ENCODE measurements at places on chromosomes 6 and 20.
A peak's percentile ranks its signal among the peaks of the same experiment; 100 is the strongest.

DNA sequence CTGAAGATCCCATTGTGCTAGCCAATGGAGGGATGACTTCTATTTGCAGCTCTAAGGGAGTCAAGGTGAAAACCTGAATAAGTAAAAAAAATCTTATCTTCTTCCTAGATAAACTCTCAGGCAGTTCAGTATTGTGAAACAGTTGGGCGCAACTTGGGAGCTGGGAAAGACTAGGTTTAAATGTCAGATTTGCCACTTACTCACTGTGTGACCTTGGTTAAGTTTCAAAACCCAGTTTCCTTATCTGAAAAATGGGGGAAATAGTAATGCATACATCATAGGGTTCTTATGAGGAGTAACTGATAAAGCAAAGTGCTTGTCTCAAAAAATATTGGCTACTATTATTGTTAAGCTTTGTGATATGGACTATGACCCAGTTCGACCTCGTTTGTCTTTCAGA is 88.8 kb downstream of the CD83 start:
- no peaks in the 10 kb centered on the region for H3K36me3 ChIP-seq
- H3K4me3 ChIP-seq: no peak overlapping the region
- no peaks in the 10 kb centered on the region for H3K27me3 ChIP-seq
- H3K4me1 ChIP-seq: peaks cover 13% of the 10 kb centered on the region
- H3K27ac ChIP-seq: no peak overlapping the region

- H3K27me3 ChIP-seq: no peaks in the 10 kb centered on the region
- no peaks in the 10 kb centered on the region for H3K36me3 ChIP-seq
- no peak overlapping the region for H3K4me3 ChIP-seq
- DNase-seq: no peak
Observed at GRCh38 chr6:165732696-165733488, 69.9 kb upstream of the PDE10A start.

DNA sequence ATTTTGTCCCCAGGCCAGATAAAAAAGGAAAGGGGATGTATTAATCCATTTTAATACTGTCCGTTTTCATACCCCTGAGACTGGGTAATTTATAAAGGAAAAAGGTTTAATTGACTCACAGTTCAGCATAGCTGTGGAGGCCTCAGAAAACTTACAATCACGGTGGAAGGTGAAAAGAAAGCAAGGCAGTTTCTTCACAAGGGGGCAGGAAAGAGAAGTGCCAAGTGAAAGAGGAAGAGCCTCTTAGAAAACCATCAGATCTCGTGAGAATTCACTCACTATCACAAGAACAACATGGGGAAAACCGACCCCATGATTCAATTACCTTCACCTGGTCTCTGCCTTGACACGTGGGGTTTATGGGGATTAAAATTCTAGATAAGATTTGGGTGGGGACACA is 152.5 kb downstream of the IBTK start:
- no peaks in the 10 kb centered on the region for H3K4me1 ChIP-seq
- H3K4me3 ChIP-seq: no peak overlapping the region
- no peak for DNase-seq
- H3K27ac ChIP-seq: no peak overlapping the region
- no peaks in the 10 kb centered on the region for H3K36me3 ChIP-seq
- H3K27me3 ChIP-seq: no peaks in the 10 kb centered on the region

DNA sequence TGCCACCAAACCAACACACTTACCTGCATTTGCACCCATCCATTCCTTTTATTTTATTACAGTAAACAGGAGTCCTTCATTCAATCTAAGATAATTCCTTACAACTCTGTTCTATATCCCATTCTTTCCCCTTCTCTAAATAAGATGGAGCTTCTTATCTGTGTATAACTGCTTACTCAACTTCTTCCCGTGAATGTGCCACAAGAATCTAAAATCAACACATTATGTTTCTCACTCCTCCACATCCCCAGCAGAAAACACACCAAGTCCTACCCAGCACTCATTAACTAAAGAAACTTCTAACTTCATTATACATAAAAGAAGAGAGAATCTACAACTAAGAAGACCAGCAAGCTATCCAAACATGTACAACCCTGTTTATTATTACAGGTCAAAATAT is 141.1 kb downstream of the COL21A1 start:
- no peaks in the 10 kb centered on the region for H3K27me3 ChIP-seq
- H3K4me1 ChIP-seq: no peaks in the 10 kb centered on the region
- H3K36me3 ChIP-seq: no peaks in the 10 kb centered on the region

- no peaks in the 10 kb centered on the region for H3K4me1 ChIP-seq
- H3K27me3 ChIP-seq: no peaks in the 10 kb centered on the region
- H3K36me3 ChIP-seq: peaks cover 95% of the 10 kb centered on the region
- no peak for DNase-seq
Observed at GRCh38 chr6:170542031-170542719, 10.9 kb downstream of the PSMB1 start.

- no peak overlapping the region for H3K4me3 ChIP-seq
- no peak for DNase-seq
- H3K27me3 ChIP-seq: no peaks in the 10 kb centered on the region
- no peaks in the 10 kb centered on the region for H3K36me3 ChIP-seq
- no peaks in the 10 kb centered on the region for H3K4me1 ChIP-seq
Observed at GRCh38 chr20:8082989-8083388, 49.1 kb upstream of the PLCB1 start.

DNA sequence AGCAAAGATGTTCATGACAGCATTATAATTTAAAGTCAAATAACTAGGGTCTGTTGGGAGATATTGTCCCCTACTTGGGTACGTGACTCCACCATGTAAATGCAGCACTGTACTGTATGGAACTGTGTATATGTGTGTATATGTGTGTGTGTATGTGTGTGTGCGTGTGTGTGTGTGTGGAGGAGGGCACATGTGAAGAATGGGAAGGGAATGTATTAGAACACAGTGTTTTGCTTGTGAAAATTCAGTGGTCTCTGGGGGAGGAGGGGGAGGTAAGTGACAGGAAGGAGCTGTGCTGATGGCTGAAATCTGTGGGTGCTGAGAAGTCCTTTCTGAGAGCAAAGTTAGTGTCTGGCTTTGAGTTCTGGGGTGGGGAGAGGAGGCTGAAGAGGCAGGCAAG is 23.9 kb upstream of the VEGFA start:
- no peak overlapping the region for H3K4me3 ChIP-seq
- H3K27ac ChIP-seq: no peak overlapping the region
- DNase-seq: no peak
- no peaks in the 10 kb centered on the region for H3K4me1 ChIP-seq
- H3K36me3 ChIP-seq: no peaks in the 10 kb centered on the region

GRCh38 chr6:21522797-21523456 is 70.6 kb upstream of the SOX4 start:
- H3K36me3 ChIP-seq: no peaks in the 10 kb centered on the region
- H3K4me1 ChIP-seq: no peaks in the 10 kb centered on the region
- no peak overlapping the region for H3K27ac ChIP-seq
- DNase-seq: no peak

- H3K27ac ChIP-seq: no peak overlapping the region
- peaks cover 4% of the 10 kb centered on the region for H3K36me3 ChIP-seq
- peaks cover 12% of the 10 kb centered on the region for H3K4me1 ChIP-seq
- H3K27me3 ChIP-seq: no peaks in the 10 kb centered on the region
- H3K4me3 ChIP-seq: peak overlapping the region; percentile 74
Observed at GRCh38 chr6:89146718-89147700, 1.2 kb downstream of the PM20D2 start.

- no peak overlapping the region for H3K4me3 ChIP-seq
- no peak for DNase-seq
- H3K36me3 ChIP-seq: peaks cover 17% of the 10 kb centered on the region
- peak overlapping the region; percentile 30 for H3K27ac ChIP-seq
- H3K4me1 ChIP-seq: peaks cover 98% of the 10 kb centered on the region
- H3K27me3 ChIP-seq: no peaks in the 10 kb centered on the region
Observed at GRCh38 chr20:32574296-32575226, 10.6 kb downstream of the NOL4L start.

- H3K36me3 ChIP-seq: peaks cover 5% of the 10 kb centered on the region
- no peak for DNase-seq
- no peak overlapping the region for H3K4me3 ChIP-seq
- no peaks in the 10 kb centered on the region for H3K27me3 ChIP-seq
- H3K27ac ChIP-seq: no peak overlapping the region
Observed at GRCh38 chr20:272718-273117, 15.2 kb downstream of the DEFB132 start.

DNA sequence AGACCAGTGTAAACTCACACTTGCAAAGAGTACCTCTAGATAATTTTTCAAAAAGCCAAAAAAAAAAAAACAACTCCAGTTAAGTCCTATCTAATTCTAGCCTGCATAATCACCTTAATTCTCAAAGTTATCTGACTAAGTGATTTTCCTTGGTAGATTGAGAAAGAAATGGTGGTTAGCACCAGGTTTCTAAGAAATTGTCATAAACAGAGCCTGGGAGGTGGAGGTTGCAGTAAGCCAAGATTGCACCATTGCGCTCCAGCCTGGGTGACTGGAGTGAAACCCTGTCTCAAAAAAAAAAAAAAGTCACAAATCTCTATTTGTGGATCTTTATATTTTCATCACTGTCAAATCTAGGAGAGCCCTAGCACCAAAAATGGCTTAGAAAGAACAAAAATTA is 8.9 kb downstream of the FBXO5 start:
- H3K27ac ChIP-seq: no peak overlapping the region
- peaks cover 3% of the 10 kb centered on the region for H3K4me1 ChIP-seq
- peaks cover 49% of the 10 kb centered on the region for H3K36me3 ChIP-seq

All from CD4-positive, alpha-beta T cell (primary cell).